IPS-NIHi11 (cell line): ENCODE measurements at places on chromosomes 5 and 9.

DNA sequence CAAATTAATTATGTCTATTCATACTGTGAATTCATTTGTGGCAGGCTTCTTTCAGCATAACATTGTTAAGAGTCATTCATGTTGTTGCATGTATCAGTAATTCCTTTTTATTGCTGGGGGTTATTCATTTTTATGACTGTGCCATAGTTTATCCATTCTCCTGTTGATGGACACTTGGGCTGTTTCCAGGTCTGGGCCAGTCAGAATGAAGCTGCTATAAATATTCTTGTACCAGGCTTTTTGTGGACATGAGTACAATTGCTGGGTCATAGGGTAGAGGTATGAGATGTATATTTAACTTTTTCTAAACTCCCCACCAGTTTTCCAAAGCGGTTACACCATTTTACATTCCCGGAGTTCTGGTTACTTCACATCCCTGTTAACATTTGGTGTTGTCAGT is 13.6 kb downstream of the PRPF4 start:
- DNase-seq: no peak

- no peak for DNase-seq
Measured at GRCh38 chr9:70551396-70551795, 136.9 kb upstream of the KLF9 start.

DNA sequence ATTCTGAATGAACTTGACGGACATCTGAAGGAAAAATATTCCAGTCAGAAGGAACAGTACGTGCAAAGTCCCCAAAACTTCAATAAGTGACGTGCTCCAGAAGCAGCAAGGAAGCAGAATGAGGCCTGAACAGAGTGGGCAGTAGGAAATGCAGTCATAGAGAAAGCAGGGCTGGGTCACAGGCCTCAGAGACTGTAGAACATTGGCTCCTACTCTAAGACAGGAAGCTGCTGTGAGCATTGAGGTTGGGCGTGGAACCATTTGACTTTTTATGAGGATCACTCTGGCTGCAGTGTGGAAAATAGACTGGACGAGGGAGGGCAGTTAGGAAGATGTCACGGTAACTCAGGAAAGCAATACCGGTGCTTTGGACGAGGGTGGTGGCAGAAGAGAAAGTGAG is 64.0 kb downstream of the DOCK8 start:
- DNase-seq: no peak

DNA sequence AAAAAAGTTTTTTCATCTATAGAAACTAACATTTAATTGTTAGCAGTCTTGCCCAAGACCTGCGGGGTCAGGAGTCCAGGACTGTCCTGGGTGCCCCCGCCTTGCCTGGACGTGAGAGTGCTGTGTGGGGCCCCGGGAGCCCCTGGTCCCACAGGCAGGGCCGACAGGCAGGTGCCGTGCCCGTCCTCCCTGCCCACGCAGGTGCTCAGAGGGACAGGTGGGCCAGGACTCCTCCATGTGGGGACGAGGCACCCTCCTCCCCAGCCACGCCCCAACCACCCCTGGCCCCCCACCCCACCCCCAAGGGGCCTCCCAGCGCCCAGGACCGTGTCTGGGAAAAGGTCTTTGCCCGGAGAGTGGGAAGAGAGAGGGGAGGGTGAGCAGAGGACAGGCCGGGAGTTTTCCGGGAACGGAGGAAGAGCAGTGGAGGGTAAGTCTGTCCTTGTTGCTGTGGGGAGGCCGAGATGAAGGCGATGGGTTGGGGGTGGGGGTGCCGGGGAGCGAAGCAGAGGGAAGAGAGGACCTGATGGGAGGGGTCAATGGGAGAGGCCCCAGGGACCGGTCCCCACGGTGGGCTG is 2.7 kb upstream of the LCN12 start:
- DNase-seq: no peak

- no peak for DNase-seq
Measured at GRCh38 chr9:137085920-137086530, 760 bp upstream of the MAN1B1 start.
